ENCODE measurements at places on chromosomes 6 and 20.

- H3K4me1 ChIP-seq = no peaks in the 10 kb centered on the region
- no peaks in the 10 kb centered on the region for H3K27me3 ChIP-seq
- no peaks in the 10 kb centered on the region for H3K36me3 ChIP-seq
- no peak for DNase-seq
Measured at GRCh38 chr6:127464161-127464880, 5.1 kb upstream of the KIAA0408 start.

GRCh38 chr20:64065062-64065973, 2.3 kb downstream of the TCEA2 start:
- H3K27ac ChIP-seq = no peak overlapping the region
- DNase-seq = no peak
- no peak overlapping the region for H3K4me3 ChIP-seq

DNA sequence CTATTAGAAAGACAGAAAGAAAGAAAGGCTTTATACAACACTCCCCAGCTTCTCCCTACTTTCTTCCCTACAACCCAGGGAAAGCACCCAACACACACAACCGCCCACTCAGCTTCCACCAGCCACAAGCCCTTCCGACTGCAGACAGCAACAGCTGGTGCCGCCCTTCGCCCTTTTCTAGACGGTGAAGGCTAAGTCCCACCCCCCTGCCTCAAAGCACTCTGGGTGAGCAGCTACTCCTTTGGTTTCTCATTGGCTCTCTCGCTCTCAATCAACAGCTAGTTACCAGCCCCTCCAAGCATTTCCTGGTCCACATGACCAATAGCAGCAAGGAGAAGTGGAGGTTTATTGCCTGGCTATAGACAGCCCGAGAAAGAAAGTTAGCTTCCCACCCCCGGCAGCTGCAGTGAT, 230.1 kb upstream of the MOCS1 start:
- H3K27me3 ChIP-seq = no peaks in the 10 kb centered on the region
- H3K27ac ChIP-seq = no peak overlapping the region
- H3K4me3 ChIP-seq = no peak overlapping the region
- H3K36me3 ChIP-seq = no peaks in the 10 kb centered on the region
- no peaks in the 10 kb centered on the region for H3K4me1 ChIP-seq

DNA sequence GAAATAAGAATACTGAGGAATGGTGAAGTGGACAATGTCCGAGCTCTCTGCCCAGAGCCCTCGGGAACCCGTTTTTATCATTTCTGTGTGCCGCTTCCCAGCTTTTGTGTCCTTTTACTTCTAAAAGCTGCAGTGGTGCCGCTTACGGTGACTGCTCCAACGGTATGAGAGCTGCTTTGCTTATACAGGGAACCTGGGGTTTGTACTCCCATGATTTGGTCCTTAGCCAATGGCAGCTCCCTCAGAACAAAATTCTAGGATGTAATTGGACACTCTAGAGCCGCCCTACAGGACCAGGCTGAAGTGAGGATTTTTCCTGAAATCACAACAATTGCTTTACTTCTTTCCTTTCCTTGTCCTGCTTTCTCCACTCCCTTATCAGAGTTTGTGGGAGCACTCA, 24.2 kb upstream of the PCSK2 start:
- no peak for DNase-seq
- no peaks in the 10 kb centered on the region for H3K4me1 ChIP-seq
- no peaks in the 10 kb centered on the region for H3K27me3 ChIP-seq
- H3K4me3 ChIP-seq = no peak overlapping the region
- no peak overlapping the region for H3K27ac ChIP-seq

GRCh38 chr20:47493175-47493962, 8.3 kb upstream of the NCOA3 start:
- H3K4me1 ChIP-seq = peaks cover 12% of the 10 kb centered on the region
- no peaks in the 10 kb centered on the region for H3K27me3 ChIP-seq
- peak; percentile 74 for DNase-seq
- H3K4me3 ChIP-seq = peak overlapping the region; percentile 13
- H3K36me3 ChIP-seq = no peaks in the 10 kb centered on the region

- no peaks in the 10 kb centered on the region for H3K4me1 ChIP-seq
- H3K4me3 ChIP-seq = no peak overlapping the region
- H3K36me3 ChIP-seq = no peaks in the 10 kb centered on the region
- H3K27me3 ChIP-seq = no peaks in the 10 kb centered on the region
- no peak overlapping the region for H3K27ac ChIP-seq
Measured at GRCh38 chr6:149147938-149148718, 169.4 kb upstream of the TAB2 start.

DNA sequence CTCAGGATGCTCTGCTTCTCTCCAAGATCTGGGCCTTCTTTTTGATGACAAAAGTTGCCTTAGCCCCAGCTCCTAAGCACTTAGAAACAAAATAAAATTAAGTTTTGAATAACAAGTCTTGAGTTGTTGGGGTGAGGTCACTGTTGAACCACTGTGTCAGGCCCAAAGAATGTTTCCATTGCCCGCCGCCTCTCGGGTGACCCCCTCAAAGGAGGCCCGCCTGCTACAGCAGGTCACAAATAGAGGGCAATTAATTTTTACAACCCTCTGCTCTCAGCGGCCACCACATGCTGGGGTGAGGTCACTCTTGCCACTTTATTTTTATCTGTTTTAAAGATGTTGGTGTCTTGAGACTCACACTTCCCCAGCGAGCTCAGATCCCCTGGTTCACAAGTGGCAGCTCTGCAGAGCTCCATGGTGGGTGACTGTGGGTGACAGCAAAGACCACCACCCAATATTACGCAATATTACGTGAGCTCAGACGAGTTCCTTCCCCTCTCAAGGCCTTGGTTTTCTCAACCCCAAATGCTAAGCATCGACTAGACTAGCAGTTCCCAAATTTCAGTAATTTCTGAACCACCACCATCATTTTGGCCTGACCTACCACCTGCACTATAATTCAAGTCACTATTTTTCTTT, 247.7 kb upstream of the PMEPA1 start:
- no peak overlapping the region for H3K4me3 ChIP-seq
- no peaks in the 10 kb centered on the region for H3K36me3 ChIP-seq
- H3K4me1 ChIP-seq = no peaks in the 10 kb centered on the region
- no peak overlapping the region for H3K27ac ChIP-seq
- H3K27me3 ChIP-seq = no peaks in the 10 kb centered on the region

GRCh38 chr6:5112066-5112799, 27.1 kb downstream of the PPP1R3G start:
- no peak overlapping the region for H3K4me3 ChIP-seq
- no peak for DNase-seq
- no peaks in the 10 kb centered on the region for H3K4me1 ChIP-seq
- no peak overlapping the region for H3K27ac ChIP-seq
- H3K27me3 ChIP-seq = no peaks in the 10 kb centered on the region
- no peaks in the 10 kb centered on the region for H3K36me3 ChIP-seq

DNA sequence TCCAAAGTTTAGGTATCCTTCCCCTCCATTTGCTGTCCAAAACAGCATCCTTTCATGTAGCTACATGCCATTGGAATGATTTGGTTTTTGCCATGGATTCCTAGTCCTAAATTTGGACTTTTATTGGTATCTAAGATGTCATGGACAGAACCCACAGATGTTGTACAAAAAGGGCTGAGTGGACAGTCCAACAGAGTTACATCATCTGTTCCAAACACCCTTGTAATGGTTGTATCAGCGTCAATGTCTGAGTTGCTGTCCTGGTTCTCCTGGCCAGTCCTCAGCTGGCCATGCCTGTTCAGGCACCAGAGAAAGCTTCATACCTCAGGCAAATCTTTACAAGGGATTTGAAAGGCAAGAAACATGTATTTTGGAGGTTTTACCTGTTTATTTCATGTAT, 191.3 kb downstream of the ESR1 start:
- H3K4me3 ChIP-seq = no peak overlapping the region
- no peaks in the 10 kb centered on the region for H3K36me3 ChIP-seq
- DNase-seq = no peak
- no peak overlapping the region for H3K27ac ChIP-seq
- H3K27me3 ChIP-seq = no peaks in the 10 kb centered on the region

- no peaks in the 10 kb centered on the region for H3K4me1 ChIP-seq
- no peak overlapping the region for H3K27ac ChIP-seq
- H3K27me3 ChIP-seq = no peaks in the 10 kb centered on the region
- DNase-seq = no peak
Measured at GRCh38 chr6:29663300-29664042, 6.6 kb downstream of the MOG start.

GRCh38 chr20:23669866-23670265, 19.0 kb downstream of the CST4 start:
- no peak for DNase-seq
- H3K27me3 ChIP-seq = no peaks in the 10 kb centered on the region
- no peak overlapping the region for H3K27ac ChIP-seq
- no peaks in the 10 kb centered on the region for H3K4me1 ChIP-seq

- no peak overlapping the region for H3K4me3 ChIP-seq
- DNase-seq = no peak
- no peak overlapping the region for H3K27ac ChIP-seq
- H3K36me3 ChIP-seq = no peaks in the 10 kb centered on the region
Measured at GRCh38 chr6:106520711-106521401, 108.4 kb downstream of the RTN4IP1 start.

DNA sequence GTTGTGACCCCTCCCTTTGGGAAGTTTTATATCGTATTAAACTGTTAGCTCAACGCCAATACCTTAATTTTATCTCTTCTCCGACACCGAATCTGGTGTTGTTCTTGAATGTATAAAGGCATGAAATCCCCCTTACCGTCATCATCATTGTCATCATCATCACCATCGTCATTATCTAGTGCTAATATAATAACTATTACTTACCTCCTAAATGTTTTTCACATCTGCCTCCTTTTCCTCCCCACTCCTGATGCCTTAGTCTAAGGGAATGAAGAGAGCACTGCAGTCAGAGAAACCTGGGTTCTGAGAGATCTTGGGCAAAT, 677 bp upstream of the ZBTB24 start:
- H3K36me3 ChIP-seq = no peaks in the 10 kb centered on the region
- no peak overlapping the region for H3K27ac ChIP-seq
- H3K4me1 ChIP-seq = peaks cover 8% of the 10 kb centered on the region
- no peaks in the 10 kb centered on the region for H3K27me3 ChIP-seq

DNA sequence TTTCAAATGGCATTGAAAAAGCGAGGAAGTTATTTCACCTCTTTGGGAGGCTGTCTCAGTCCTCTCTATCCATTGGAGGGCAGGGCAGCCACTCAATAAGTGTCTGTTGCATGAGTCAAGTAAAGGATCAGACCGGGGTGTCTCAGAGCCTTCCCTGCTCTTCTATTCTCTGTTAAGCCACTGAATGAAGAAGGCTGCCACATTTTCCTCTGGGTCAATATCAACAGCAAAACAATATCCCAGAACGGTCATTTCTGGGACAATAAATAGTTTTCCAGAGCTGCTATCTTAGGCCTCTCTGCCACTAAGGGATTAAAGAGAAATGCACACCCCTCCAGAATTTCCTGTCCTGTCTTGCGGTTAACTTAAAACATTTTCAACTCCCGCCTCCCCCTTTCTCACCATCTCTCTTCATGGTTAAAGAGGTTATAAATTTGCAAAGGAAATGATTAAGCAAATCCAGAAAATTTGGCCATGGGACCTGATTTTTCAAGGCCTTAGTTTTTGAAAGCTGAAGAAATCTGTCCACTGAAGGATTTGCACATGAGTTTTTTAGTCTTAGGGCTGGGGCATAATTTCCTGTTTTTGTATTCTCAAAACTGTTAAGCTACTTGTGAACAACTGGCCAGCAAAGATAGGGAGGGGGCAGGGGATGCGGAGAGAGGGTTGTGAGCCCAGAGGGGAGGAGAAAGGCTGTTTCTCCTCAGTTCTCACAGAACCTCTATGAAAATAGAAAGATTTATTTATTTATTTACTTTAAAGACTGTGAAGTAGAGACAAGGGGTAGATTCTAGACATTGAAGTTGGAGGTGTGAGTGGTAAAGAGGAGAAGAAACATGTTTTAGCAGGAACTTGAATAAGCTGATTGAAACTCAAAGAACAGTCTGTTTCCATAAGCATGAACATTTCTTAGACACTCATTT, 135.7 kb downstream of the BCAS1 start:
- H3K4me1 ChIP-seq = peaks cover 14% of the 10 kb centered on the region
- H3K4me3 ChIP-seq = no peak overlapping the region
- peak overlapping the region; percentile 40 for H3K27ac ChIP-seq
- no peaks in the 10 kb centered on the region for H3K36me3 ChIP-seq

Measured in kidney (tissue), 22 donors.